Activated CD4-positive, alpha-beta T cell treated with anti-CD3 and anti-CD28 coated beads, Interleukin-2, amount 50 U/mL, for 4 hours (primary cell): ENCODE measurements at places on chromosomes 6 and 20.

DNA sequence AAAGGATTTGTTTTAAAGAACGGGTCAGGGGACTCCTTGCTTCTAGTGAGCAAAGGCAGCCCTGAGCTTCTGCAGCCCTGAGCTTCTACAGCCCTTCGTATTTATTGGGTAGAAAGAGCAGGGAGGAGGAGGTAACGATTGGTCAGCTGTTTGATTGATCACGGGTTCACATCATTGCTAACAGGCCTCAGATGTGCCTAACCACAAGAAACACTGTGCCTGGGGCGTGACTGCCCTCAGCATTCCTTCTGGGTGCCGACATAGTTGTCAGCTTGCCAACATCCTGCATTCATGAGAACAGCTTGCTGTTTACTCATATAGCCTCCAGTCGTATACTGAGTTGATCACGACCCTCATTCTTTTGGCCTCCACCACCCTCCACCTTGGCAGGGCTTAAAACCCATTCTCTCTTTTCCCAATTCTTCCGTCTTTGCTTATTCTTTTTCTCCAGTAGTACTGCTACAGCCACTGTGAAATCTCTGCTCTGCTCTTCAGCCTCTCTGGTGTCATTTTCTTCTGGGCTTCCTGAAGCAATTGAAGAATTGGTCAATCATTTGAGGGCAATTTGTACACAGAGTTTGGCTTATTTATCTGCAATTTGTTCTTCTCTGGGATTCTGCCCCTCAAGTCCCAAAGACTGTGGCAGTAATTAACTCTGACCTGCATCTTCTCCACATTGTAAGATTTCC, 25.4 kb upstream of the NOP56 start:
- no peak for DNase-seq

DNA sequence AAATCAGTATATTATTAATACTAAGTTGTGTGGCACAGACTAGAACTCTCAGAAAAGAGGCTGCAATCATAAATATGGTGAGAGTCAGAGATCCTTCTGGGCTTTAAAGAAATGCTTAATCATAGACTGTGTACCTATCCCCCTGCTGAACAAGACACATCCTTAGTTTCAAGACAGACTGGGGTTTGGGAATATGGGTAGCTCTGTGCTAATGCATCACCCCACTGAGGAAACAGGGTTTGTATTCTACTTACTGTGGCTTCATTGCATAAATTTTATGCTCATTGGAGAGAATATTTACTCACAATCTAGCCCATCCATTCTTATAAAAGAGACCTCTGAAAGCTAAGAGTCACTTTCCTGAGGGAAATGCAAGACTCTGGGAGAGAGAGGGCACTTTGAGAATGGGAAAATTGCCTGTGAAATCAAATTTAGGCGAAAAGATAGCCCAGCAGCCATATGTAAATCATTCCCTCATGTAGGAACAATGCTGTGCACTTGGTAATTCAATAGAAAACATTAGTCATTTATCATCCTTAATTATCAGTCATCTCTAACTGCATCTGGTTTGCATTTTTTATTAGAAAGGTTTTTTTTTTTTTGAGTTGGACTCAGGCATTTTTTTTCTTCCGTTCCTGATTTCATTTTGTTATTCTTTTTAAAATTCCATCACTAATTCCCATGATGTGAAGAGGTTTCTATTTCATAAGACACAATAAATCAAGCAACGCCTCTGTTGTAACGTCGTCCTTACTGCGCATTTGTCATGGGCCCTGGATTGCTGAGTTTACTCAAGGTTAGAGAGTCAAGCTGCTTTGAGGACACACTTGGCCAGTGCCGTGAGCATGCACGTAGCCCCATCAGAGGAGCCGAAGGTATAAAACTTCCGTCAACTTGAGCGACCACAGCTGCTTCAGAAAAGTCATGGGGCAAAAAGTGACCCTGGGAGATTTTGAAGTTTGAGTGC, 91.8 kb downstream of the TRMT11 start:
- DNase-seq = no peak

DNA sequence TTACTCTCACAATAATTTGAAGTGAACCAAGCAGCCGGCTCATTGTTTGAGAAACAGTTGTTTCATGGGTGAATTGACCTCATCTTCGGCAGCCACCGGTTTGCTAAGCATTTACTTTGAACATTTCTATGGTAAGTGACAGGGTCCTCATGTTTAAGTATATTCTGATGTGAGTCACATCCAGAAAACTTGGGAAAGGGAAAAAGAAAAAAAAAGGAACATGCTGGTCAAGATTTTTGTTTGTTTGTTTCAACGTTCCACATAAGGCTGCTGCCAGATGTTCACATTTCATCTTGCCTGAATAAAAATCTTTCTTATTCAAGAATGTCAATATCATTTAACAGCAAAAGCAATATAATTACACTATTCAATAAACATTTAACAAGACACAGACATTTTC, 55.0 kb upstream of the EXOC2 start:
- DNase-seq = no peak

DNA sequence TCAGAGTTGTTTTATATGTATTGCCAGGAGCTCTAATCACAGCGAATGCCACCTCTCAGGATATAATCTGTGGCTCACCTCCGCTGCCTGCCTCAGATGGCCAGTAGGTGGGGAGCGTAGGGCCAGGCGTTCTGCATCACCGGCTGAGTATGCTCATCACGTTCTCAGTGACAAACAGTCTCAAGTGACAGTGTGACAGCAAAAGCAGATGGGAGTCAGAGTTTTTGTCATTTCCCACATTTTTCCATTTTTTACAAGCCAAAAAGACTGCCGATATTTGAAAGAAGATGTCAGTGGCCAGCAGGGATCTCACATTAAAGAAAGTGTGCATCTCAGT, 208.7 kb downstream of the ALDH8A1 start:
- DNase-seq = no peak

DNA sequence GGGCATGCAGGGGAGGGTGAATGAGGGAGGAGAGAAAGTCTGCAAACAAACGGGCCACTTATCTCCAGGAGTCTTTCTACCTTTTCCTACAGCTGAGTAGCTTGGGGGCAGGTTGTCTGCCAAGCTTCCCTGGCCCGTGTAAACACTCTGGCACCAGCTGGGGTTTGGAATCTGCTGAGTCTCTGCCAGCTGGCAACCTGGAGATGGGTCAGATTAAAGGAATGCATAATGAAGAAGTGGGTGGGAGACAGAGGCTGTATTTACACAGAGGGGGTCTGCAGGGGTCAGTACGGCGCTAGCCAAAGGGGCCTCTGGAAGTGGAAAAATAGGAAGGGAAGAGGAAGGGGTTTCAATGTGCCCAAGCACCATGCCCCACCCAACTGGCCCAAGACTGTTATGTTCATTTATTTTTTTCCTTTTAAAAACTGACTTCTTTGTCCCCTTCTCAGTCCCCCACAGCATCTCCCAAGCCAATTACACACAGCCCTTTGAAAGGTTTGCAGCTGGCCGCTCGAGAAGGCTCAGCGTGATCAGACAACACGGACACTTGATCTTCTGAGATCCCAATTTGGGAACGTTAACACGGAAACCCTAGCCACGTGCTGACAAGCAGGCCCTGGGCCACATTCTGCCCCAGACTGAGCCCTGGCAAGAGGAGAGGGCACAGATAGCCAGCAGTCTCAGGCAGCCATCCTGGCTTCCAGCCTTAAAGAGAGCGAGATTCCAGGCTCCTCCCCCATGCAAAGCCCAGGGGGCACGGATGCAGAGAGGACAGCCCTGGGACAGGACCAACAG, 25.2 kb downstream of the TRAM2 start:
- no peak for DNase-seq

- DNase-seq = no peak
Measured at GRCh38 chr20:53124803-53125202, 152.6 kb downstream of the TSHZ2 start.

GRCh38 chr6:226516-227073, 65.7 kb upstream of the DUSP22 start:
- no peak for DNase-seq

GRCh38 chr6:54112151-54112650, 958 bp downstream of the MLIP start:
- no peak for DNase-seq

- DNase-seq = no peak
Measured at GRCh38 chr6:28742668-28743270, 181.0 kb downstream of the TRIM27 start.

DNA sequence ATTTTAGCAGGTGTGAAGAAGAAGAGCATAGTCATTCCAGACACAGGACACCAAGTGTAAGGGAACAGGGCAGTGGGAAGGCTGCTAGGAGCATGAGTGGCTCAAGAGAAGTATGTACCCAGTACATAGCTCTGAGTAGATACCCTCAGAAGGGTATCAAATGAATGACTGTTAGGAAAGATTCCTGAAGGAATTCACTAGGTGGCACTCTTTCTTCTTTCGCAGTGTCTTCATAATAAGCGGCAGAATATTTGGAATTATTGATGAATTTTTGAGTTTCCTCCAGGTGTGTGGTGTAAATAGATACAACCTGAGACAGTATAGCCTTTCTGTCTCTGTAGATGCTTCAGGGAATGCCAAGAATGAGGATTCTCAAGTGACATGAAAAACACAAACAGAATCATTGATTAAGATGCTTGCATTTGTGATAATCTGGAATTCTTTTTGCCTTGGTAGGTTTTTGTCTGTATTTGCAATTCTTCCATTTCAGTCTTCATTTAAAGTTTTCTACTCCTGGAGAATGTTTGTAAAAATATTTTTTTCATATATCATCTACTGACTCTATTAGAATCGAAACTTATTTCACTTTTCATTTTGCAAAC, 264.3 kb upstream of the RIMS1 start:
- no peak for DNase-seq

- no peak for DNase-seq
Measured at GRCh38 chr6:38236631-38237030, 403.1 kb downstream of the BTBD9 start.

DNA sequence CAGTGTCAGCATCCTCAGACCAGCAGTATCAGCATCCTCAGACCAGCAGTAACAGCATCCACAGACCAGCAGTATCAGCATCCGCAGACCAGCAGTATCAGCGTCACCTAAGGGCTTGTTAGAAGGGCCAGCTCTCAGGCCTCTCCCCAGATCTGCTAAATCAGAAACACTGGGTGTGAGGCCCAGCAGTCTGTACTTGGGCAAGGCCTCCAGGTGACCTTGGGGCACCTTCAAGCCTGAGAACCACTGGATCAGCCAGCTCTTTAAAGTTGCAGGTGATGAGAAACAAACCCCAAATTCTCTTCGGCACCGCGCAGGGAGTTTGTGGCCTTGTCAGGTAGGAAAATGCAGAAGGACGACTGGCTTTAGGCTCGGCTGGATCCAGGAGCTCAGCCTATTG, 290.5 kb upstream of the CDH4 start:
- no peak for DNase-seq

DNA sequence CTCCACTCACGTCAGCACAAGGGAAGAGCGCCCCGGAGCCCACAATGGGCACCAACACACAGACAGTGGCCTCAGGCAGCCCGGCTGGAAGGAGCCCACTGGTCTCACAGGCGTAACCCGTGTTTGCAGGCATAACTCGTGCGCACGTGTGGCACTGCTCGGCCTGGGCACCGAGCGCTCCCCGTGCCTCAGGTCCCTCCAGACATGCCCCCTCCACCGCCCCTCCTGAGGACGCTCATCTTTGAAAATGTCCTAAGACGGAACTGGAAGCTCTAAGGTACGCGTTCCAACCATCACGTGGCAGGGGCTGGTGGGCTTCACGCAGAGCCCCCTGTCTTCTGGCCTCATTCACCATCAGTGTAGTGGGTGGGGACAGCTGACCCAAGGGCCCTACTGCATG, 44.6 kb downstream of the SSR1 start:
- DNase-seq = no peak

DNA sequence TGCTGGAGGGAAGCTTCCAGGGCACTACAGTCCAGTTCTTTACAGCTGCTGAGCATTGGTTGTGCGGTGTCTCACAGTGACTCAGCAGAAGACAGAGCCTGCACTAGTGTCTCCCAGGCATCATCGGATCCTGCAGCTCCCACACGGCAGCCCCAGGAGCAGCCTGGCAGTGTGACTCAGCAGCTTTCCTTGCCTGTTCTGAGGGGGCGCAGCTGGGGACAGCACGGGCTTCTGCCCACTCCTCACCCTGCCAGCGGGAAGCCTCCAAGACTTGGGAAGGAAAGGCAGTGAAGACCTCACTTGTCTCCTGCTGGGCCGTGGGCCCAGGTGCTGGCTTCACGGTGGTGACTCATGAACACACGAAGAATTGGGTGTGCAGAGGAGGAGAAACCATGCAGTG, 165.4 kb downstream of the SYNDIG1 start:
- DNase-seq = no peak

DNA sequence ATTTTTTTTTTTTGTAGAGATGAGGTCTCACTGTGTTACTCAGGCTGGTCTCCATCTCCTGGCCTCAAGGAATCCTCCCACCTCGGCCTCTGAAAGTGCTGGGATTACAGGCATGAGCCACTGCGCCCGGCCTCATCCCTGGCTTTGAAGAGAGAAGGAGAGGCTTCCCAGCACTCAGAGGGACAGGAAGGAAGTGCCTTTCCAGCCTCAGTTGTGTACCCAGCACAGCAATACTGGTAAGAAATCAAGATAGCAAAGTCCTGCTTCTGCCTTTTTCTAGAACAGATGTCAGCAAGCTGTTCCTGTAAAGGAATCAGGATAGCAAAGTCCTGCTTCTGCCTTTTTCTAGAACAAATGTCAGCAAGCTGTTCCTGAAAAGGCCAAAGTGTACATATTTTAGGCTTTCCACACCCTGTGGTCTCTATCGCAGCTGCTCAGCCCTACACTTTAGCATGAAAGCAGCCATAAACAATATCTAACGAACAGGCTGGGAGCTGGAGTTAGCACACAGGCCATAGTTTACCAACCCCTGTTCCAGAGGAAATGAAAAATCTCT, 6.3 kb upstream of the PLTP start:
- no peak for DNase-seq

DNA sequence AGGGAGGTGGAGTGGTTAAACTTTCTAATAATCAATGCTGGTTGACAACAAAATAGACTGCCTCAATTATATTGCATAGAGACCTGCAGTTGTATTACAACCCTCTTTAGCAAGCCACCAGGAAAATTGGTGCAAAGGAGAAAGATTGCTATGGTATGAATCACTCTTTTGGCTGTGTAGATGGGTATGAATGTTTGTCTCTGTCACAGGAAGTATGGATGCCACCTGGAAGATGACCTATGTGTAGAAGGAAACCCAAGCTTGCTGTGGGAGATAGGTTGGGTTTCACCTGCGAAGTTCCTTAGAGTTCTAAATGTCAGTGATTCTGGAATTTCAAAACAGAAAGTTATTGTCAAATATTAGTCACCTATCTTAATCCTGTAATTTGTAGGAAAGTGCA, 134.6 kb downstream of the SOBP start:
- no peak for DNase-seq

GRCh38 chr6:139587469-139587868, 213.0 kb upstream of the CITED2 start:
- DNase-seq = no peak

GRCh38 chr6:126701676-126702560, 362.0 kb downstream of the CENPW start:
- no peak for DNase-seq

DNA sequence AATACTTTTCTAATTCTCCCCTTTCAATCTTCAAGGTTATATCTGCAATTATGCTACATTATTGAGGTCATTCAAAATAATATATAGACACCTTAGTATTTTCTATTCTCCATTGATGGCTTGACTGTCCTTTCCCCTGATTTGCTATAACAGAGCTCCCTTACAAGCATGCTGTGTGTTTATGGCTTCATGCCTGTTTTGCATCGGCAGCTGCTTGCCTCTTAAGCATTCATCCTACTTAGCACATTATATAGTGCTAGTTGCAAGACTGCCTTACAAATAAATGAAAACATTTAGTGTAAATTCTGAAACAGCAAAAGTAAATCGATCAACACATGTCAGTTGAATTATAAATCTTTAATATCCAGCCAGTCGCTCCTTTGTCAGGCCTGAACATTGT, 476.2 kb upstream of the POU3F2 start:
- DNase-seq = no peak

- DNase-seq = no peak
Measured at GRCh38 chr6:42978487-42978838, 518 bp downstream of the PEX6 start.
